ENCODE measurements at places on chromosomes 1 and 21.

GRCh38 chr1:72322910-72323309 lies 40.6 kb upstream of the NEGR1 start:
- no peak for DNase-seq

- DNase-seq = no peak
Observed at GRCh38 chr1:57222307-57222706, 201.6 kb downstream of the DAB1 start.

DNA sequence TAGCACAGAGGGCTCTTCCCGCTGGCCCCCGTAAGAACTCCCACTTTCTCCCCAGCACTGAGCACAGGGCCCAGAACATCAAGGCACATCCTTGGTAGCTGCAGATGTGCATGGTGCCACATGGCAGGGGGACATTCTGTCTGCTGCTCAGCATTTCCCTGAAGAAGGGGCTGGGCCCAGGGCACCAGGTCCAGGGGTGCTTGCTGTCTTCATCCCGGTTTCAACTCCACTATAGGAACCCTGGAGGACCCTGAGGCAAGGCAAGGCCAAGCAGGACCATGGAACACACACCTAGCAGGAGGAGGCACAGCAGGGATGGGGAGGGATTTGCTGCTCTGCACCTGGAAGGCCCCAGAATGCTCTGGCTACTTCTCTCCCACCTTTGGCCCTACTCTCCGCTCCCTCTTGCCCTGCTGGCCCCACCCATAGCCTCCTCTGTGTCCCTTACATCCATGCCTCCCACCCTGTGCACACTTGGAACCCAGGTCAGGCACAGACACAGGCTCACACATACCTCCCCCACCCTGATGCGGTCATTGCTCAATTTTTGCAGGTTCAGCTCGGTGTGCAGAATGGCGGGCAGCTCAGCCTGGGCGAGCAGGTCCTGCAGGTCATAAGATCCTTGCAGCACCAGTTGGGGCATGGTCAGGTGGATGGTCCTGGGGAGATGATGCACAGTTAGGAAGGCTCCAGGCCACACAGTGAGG lies 10.1 kb downstream of the AGT start:
- no peak for DNase-seq

- DNase-seq = no peak
Observed at GRCh38 chr1:11484321-11484655, 5.3 kb downstream of the DISP3 start.

DNA sequence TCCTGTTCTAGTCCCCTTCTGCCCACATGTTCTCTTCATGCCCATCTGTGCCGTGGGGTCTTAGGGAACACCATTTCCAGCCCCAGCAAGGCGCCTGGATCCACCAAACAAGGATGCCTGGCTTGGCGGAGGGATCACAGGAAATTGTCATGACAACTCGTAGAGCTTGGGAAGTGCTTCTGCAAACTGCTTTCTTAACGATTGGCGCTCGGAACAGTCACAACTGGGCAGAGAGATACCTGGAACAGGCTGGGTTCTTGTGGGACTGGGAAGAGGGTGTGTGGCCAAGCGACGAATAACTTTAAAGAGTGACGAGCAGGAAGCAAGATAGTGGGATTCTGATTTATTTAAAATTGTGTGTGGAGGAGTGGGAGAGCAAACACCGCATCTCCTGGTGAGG lies 329.8 kb downstream of the RPS6KC1 start:
- DNase-seq = no peak
